Putamen (tissue), 1 donor: ENCODE measurements at places on chromosomes 13 and 19.

DNA sequence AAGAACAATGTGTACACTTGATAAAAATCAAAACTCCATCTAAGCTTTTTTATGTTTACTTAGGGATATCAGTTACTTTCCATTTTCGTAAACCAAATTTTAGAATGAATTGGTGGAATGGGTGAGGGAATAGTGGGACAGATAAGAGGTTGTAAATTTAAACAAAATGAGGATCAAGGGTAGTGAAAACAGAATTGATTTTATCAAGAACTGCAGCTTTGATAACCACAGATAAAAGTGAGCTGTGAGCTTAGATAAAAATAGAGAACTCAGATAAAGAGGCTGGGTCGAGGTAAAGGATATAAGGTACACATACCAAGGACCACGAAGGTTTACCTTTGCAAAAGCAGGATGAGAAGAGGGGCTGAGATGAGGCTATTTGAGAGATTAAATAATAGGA lies 813.2 kb upstream of the GPC6 start:
- DNase-seq, result no peak

GRCh38 chr13:27605099-27605498 lies 15.2 kb downstream of the LNX2 start:
- DNase-seq, result no peak

- DNase-seq, result peak; percentile 49
Observed at GRCh38 chr19:3062165-3063105, at the start of gene TLE5. TSS of gene TLE5 (minus strand) at chr19:3062495. CDS start at chr19:3062200, 295 bp downstream.

DNA sequence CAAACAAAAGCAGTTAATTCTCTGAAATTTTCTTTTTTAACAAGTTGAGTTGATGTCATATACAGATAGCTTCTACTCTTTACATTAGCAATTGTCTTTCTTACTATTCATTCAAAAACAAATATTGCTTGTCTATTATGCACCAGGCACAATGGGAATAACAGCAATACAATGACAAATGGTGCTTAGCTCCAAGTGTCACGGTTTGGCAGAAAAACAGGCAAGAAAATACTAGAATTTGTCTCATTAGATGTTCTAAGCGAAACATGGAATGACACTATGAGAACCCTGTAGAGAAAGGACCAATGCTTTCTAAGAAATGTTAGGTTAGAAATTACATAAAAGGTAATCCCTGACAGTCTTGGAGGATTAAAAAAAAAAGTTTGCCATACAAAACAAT lies 187.6 kb downstream of the PCDH9 start:
- peak; percentile 87 for DNase-seq

- no peak for DNase-seq
Observed at GRCh38 chr19:37519890-37520289, 13.2 kb downstream of the ZNF793 start.

DNA sequence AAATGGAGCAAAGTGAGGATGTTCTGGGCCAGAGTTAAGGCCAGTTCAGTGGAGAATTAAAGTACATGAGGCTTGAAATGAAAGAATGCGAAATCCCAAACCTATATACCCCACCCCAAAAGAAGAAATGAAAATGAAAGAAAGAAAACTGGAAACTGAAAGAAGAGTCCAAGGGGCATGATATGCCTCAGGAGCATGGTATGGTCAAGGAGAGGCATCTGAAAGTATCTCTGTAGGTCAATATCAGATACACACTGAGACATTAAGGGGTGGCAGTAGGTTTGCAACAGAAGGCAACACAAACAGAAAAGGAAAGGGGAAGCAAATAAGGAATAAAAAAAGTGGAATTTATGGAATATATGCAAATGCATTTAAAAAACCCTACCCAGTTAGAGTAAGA lies 166.5 kb downstream of the COG6 start:
- no peak for DNase-seq

- no peak for DNase-seq
Observed at GRCh38 chr13:110634558-110634957, 19.2 kb downstream of the NAXD start.

GRCh38 chr13:110531100-110531499 lies 30.4 kb downstream of the RAB20 start:
- no peak for DNase-seq

- no peak for DNase-seq
Observed at GRCh38 chr19:47240996-47241918, 10.3 kb upstream of the BBC3 start.

GRCh38 chr13:69959046-69959445 lies 148.6 kb upstream of the ATXN8OS start:
- DNase-seq, result no peak

- DNase-seq, result peak; percentile 58
Observed at GRCh38 chr19:40640744-40641143, 39.6 kb downstream of the LTBP4 start.

DNA sequence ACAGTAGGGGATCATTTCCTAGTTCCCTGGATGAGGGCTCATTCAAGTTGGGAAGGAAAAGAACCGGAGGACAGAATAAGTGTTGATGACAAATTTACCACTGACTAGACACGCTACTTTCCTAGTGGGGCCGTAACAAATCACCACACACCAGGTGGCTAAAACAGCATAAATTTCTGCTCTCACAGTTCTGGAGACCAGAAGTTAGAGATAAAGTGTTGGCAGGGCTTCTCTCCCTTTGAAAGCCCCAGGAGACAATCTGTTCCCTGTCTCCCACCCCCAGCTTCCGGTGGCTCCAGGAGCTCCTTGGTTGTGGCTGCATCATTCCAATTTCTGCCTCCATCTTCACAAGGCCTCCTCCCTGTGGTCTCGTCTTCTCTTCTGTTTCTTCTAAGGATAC lies 65.4 kb upstream of the ARGLU1 start:
- no peak for DNase-seq

DNA sequence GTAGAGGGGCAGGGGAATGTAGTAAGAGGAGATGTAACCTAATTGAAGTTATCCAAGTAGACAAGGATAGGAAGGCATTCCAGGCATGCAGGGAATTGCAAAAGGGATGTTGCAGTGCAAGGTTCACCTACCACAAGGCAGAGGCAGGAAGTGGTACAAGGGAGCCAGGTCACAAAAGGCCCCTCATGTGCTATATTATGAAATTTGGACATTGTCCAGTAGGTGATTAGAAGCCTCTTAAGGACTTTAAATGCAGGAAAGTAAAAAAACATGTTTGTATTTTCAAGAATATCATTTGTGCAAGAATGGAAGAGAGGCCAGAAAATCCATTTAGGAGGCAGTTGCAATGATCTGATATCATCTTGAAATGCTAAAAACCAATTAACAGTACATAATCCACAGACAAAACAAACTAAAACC lies 111.4 kb downstream of the FRY start:
- no peak for DNase-seq

GRCh38 chr19:58279925-58280316 lies 1.2 kb downstream of the ZNF8 start:
- no peak for DNase-seq

- DNase-seq, result no peak
Observed at GRCh38 chr19:17703824-17704463, 15.3 kb upstream of the MAP1S start.

GRCh38 chr13:108272333-108272732 lies 2.8 kb downstream of the TNFSF13B start:
- no peak for DNase-seq

GRCh38 chr13:30739761-30740642 lies 4.7 kb downstream of the ALOX5AP start:
- DNase-seq, result no peak

DNA sequence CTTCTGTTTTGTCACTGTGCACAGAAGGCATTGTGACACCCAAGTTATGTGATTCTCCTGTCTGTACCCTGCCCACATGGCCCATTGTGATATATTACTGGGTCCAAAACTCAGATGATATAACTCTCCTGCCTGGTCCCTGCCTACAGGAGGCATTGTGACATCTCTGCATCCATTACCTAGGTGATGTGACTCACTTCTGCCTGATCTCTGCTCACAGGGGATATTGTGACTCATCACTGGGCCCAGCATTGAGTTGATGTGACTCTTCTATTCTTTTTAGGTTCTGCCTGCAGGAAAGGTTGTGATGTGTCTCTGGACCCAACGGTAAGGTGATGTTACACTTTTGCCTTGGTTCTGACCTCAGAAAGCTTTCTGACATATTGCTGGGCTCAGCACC lies 67.9 kb upstream of the ZNF724 start:
- peak; percentile 34 for DNase-seq

DNA sequence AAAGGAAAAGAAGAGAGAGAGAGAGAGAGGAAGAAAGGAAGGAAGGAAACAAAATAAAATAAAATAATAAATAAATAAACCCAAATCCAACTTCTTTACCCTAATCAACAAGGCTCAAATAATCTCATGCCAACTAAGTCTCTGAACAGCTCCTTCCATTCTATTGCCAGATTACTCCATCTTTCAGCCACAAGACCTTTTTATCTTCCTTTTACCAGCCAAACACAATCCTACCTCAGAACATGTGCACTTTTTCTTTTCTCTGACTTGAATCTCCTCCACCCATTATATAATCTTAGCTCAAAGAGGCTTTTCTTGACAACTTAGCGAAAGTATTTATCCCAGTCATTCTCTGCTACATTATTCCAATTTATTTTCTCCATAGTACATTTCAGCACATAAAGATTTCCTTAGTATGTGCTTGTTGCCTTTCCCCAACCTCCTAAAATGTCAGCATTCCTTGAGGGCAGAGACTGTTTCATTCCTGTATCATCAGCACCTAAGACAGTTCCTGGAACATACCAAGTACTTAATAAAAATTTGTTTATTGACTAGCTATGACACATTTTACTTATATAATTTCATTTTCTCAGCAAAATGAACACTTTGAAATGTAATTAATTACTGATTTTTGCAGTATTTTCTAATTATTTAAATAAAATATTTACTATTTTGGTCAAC lies 33.5 kb upstream of the USPL1 start:
- no peak for DNase-seq

GRCh38 chr19:52941941-52942385 lies 18.7 kb upstream of the ZNF888 start:
- no peak for DNase-seq

GRCh38 chr19:2810141-2811091 lies 9.3 kb upstream of the ZNF554 start:
- no peak for DNase-seq

GRCh38 chr19:34128558-34129250 lies 43.6 kb upstream of the LSM14A start:
- DNase-seq, result no peak
